ENCODE measurements at places on chromosomes 6 and 20.

- no peak for DNase-seq
These were observed 8.1 kb downstream of the TFAP2B start for GRCh38 chr6:50826803-50827202.

DNA sequence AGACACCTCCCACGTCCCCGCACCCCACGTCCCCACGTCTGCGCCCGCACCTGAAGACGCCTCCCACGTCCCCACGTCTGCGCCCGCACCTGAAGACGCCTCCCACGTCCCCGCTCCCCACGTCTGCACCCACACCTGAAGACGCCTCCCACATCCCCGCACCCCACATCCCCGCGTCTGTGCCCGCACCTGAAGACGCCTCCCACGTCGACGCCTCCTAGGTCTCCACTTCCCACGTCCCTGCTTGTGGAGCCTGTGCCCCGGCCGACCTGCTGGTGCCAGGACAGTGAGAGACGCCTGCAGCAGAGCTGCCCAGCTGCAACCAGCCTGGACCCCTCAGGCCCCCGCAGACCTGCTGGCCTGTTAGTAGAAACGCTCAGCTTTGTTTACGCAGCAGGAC lies 22.6 kb downstream of the ANKRD60 start:
- no peak for DNase-seq

- no peak for DNase-seq
These were observed 622.9 kb downstream of the UTRN start for GRCh38 chr6:144908004-144908403.

GRCh38 chr20:49187330-49187850 lies 744 bp downstream of the STAU1 start:
- peak; percentile 56 for DNase-seq

DNA sequence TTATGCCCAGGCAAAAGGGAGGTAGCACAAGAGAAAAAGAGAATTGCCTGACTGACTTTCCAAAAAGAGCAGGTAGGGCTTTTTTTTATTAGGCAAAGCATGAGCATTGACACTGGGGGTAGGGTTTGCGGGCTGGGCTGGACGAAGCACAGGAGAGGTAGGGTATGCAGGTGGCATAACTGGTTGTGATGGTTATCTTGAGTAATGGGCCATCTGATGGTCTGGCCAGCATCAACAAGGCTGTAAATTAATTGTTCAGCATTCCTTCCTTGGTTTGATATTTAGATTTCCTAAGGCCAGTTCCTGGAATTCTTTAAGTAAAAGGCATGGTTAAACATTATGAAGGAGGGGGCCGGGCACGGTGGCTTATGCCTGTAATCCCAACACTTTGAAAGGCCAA lies 13.9 kb upstream of the BFSP1 start:
- no peak for DNase-seq

DNA sequence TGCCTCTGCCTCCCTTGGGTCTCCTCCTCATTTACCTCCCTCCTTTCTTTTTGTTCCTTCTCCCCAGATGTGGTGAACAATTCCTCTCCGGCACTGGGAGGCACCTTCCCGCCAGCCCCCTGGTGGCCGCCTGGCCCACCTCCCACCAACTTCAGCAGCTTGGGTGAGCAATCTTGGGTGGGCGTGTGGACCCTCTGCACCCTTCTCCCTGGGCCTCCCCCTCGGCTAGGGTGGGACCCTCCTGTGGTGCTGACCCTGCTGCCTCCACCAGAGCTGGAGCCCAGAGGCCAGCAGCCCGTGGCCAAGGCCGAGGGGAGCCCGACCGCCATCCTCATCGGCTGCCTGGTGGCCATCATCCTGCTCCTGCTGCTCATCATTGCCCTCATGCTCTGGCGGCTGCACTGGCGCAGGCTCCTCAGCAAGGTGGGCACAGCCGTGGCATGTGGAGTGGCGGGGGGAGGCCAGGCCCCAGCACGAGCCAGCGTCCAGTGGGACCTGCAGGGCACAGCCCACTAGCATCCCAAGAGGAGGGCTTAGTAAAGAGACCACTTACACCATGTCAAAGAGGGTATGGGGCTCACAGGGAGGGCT lies 8.8 kb downstream of the DDR1 start:
- no peak for DNase-seq

- DNase-seq: no peak
These were observed 1.5 kb downstream of the FAM210B start for GRCh38 chr20:56360133-56360907.

GRCh38 chr6:24272553-24272952 lies 85.3 kb downstream of the DCDC2 start:
- DNase-seq: peak; percentile 29

GRCh38 chr20:64256282-64256935 lies 861 bp downstream of the PCMTD2 start:
- no peak for DNase-seq

- DNase-seq: no peak
These were observed 76.2 kb upstream of the OLIG3 start for GRCh38 chr6:137570393-137570792.

DNA sequence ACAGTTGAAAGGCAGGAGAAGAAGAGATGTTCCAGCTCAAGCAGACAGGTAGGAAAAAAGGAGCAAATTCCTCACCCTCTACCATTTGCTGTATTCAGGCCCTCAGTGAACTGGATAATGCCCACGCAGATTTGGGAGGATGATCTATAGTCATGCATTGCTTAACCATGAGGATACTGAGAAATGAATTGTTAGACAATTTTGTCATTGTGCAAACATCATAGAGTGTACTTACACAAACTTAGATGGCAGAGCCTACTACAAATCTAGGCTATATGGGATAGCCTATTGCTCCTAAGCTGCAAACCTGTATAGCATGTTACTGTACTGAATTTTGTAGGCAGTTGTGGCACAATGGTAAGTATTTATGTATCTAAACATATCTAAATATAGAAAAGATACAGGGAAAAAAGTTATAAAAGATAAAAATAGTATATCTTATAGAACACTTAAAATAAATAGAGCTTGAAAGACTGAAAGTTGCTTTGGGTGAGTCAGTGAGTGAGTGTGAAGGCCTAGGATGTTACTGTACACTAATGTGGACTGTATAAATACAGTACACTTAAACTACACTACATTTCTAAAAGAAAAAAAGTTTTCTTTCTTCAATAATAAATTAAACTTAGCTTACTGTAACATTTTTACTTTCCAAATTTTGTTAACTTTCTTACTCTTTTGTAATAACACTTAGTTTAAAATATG lies 672.3 kb downstream of the UTRN start:
- no peak for DNase-seq

DNA sequence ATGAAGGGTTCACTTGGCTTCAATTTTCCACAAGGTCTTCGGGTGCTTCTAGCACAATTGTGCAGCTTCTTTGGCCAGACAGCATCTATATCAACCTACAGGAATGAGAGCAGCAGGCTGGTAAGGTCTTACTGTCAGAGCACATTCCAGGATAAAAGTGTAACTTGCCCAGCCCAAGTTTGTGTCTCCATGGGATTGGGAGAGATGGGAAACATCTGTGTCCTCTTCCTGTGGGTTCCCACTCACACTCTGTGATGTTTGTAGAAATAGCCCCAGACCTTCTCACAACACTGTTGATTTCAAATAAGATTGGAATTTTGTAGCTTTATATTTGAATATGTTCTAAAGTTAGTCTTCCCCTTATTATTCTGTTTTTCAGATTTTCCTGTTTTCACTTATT lies 83.4 kb upstream of the RGS17 start:
- DNase-seq: no peak

Measured in NCI-H526 treated with DMSO at 0.1 percent for 48 hours (cell line).